ENCODE measurements at places on chromosomes 5 and 9.

- no peak for DNase-seq
Observed at GRCh38 chr5:134935711-134936602, 31.0 kb downstream of the PCBD2 start.

DNA sequence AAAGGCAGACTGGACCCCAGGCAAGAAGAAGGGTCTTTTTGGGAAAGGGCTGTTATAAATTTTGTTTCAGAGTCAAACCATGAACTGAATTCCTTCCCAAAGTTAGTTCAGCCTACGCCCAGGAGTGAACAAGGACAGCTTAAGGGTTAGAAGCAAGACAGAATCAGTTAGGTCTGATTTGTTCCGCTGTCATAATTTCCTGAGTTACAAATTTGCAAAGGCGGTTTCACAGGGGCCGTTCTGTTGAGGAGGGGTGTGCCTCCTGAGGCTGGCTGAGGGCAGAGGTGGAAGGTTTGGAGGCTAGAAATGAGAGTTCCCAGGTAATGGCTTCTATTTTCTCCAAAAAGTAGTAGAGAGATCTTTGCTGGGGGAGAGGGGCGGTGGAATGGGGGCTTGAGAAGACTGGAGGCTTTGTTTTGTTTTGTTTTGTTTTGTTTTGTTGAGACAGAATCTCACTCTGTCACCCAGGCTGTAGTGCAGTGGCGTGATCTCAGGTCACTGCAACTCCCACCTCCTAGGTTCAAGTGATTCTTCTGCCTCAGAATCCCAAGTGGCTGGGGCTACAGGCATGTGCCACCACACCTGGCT is 4.1 kb upstream of the CERCAM start:
- no peak for DNase-seq

GRCh38 chr9:14029806-14030374 is 284.1 kb downstream of the NFIB start:
- DNase-seq = no peak

GRCh38 chr5:39191216-39191615 is 28.1 kb downstream of the FYB1 start:
- no peak for DNase-seq

- DNase-seq = peak; percentile 40
Observed at GRCh38 chr5:151202381-151203139, 21.3 kb downstream of the CCDC69 start.

DNA sequence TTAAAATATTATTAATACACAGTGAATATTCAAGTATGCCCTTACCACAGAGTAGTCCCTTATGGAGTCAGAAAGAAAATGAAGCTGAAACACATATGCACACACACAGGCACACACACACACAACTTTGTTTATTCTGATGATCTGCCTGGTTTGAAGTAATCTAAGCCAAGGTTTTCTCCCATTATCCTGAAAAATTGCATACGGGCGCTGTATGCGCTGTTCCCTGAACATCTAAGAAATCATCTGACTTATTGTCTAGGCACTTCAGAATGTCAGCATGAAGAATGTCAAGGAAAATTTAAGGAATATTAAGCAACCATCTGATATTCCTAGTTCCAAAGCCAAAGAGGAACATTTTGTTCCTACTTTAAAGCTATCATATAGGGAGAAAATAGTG is 147.1 kb upstream of the SLC30A5 start:
- no peak for DNase-seq

DNA sequence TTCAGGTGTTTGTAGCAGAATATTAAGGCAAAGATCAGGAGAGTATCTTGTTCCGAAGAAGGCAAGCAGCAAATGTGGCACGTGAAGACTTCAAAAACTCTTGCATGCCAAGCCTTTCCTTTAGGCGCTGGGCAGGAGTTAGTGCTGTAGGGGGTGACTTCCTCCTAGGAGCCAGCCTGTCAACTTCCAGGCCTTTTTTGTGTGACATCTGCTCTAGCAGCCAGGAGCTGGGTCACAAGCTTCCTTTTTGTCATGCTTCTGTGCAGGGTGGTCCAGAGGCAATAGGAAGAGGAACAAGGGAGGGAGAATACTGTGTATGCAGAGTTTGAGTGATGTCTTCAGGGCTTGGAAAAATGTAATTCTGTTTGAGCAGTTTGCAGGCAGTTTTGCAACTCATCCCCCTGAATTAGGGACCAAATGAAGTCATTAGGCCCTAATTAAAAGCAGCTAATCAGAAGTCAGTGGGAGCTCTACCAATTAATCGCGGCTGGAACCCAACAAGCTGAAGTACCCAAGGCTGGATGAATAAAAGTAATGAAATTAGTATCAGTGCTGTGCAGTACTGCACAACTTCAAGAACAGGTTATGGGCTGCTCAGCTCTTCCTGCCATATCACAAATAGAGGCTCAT is 53.5 kb downstream of the TLR4 start:
- DNase-seq = no peak

GRCh38 chr9:79289856-79290255 is 281.9 kb upstream of the TLE4 start:
- DNase-seq = no peak

DNA sequence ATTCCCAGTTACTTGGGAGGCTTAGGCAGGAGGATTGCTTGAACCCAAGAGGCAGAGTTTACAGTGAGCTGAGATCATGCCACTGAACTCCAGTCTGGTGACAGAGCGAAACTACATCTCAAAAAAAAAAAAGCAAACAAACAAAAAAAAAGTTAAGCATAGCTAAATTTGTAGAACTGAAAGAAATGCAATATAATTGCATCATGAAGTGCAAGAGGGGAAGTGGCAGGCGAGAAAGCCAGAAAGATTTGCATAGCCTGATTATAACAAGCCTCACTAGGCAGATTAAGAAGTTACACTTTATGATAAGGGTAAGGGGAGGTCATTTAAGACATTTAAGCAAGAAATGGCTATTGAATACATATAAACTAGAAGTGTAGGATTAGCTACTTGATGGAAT is 187.1 kb downstream of the EDIL3 start:
- no peak for DNase-seq

GRCh38 chr5:82595113-82595512 is 317.0 kb upstream of the RPS23 start:
- no peak for DNase-seq

DNA sequence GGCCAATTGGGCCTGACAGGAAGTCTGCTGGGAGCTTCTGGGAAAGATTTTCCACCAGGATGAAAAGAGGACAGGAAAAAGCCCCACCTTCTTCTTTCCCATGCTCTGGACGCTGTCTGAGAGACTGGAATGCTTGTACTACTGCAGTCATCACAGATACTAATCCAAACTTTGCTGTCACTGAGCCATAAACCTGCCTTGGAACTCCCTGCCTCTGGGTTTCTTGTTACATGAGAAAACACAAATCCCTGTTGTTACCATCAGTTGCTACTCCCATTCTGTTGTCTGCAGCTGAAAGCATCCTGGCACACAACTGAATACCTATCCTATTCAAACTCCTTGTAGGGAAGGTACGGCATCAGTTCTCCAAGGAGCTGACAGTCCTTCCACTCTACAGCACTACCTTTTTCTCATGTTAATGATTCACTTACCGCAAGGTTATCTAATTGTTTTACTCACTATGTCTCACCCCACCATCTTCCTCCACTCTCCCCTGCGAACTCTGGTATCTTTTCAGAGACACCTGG is 167.5 kb downstream of the CDK5RAP2 start:
- peak; percentile 54 for DNase-seq

GRCh38 chr9:136326761-136327303 is 507 bp upstream of the GPSM1 start:
- DNase-seq = no peak
